T-helper 1 cell (primary cell): ENCODE measurements at places on chromosomes 12 and 14.

DNA sequence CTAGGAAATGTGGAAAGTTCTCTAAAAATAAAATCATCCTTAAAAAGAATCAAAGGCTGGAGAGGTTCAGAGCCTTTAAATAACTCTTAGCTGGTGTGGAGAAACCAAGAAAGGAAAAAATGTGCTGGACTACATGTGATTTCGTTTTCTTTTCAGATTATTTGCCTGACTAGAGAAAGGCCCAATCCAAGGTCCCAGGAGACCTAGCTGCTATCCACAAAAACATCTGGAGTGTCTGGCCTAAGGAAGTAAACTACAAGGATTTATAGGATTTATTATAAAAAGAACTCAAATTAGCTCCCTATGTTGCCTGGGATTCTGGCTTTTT, 774 bp upstream of the TMEM30B start:
- no peak for DNase-seq

- no peak for DNase-seq
These were observed 5.4 kb upstream of the LRIG3 start for GRCh38 chr12:58925751-58926150.

- DNase-seq: no peak
These were observed 126.7 kb downstream of the BCL11B start for GRCh38 chr14:99145307-99145706.

- no peak for DNase-seq
These were observed 36.8 kb downstream of the CCDC177 start for GRCh38 chr14:69537900-69538299.

- DNase-seq: no peak
These were observed 6.1 kb upstream of the DENND5B start for GRCh38 chr12:31597066-31597465.

- no peak for DNase-seq
These were observed 161.7 kb upstream of the RMST start for GRCh38 chr12:97300891-97301290.

DNA sequence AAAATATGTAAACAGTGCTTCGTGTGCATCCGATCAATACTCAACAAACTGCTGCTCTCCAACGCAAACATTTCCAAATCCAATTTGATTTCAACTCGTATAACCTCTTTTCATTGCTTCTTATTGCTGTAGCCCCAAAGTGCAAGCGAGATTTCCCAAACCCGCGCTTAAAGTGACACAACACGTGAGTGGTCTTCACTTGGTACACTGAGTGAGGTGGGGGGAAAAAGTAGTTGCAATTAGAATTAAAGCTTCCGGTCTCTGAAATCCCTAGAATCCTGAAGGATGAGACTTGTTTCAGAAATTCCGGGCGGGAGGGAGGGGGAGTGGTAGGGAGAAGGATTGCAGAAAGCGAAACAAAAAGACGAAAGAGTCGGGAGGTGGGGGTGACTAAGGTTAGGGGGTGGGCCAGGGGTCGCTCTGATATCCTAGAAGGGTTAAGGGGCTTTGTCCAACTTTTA, 387.5 kb downstream of the BCAT1 start:
- no peak for DNase-seq

DNA sequence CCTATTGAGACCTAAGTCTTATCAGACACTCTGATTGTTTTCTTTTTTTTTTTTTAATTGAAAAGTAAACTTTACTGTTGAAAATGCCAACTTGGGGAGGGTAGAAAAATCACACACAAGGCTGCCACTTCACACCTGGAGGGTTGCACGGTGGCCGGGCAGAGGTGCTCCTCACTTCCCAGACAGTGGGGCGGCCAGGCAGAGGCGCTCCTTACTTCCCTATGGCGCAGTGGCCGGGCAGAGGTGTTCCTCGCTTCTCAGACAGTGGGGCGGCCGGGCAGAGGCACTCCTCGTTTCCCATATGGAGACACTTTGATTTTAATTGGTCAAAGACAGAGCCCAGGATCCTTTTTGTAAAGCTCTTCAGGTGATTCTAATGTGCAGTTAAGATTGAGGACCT, 399.3 kb downstream of the TMTC2 start:
- DNase-seq: no peak

GRCh38 chr12:25996677-25997076, 38.2 kb downstream of the RASSF8 start:
- no peak for DNase-seq

- no peak for DNase-seq
These were observed 1.8 kb downstream of the XRCC3 start for GRCh38 chr14:103713304-103714062.

DNA sequence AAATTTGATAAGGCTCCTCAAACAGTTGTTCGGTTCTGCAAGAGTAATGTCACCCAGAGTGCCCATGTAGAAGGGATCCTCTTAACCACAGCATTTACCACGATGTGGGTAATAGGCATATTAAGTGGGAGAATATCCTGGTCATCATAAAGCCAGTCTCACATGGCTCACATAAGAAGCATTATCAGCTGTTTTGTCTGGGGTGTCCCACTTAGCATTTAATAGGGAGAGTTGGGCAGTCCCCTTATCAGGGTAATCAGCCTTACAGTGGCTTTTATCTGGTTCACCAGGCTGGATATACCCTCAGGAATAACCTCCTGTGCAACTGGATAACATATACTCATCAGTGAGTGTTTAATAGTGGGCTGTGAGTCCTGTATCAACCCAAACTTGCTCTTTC, 12.9 kb upstream of the TMEM263 start:
- DNase-seq: no peak

DNA sequence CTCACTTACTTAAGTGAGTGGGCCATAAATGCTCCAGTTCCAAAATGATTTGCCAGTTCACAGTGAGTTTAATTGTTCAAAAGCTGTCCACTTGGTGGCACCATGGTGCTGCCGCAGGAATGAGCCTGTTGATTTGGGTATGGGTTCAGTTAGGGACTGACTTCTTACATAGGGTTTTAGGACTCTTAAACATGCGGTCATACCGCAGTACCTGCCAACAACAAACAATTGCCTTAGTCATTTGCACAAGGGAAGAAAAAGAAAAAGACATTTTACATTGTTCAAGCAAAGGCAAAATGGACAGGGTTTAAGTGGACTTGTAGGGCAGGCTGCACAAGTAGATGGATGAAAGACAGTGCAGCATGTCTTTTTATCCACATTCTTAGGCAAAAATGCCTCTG, 80.0 kb upstream of the DBX2 start:
- DNase-seq: peak; percentile 4

- peak; percentile 55 for DNase-seq
These were observed 91.5 kb upstream of the PTGDR start for GRCh38 chr14:52175982-52176502.

GRCh38 chr12:114945351-114945750, 261.4 kb upstream of the TBX3 start:
- no peak for DNase-seq

- DNase-seq: no peak
These were observed 513 bp downstream of the BCAT1 start for GRCh38 chr12:24948420-24948756.

GRCh38 chr12:132439333-132439904, 50.5 kb upstream of the FBRSL1 start:
- no peak for DNase-seq

GRCh38 chr12:2324387-2324786, 271.6 kb downstream of the CACNA1C start:
- DNase-seq: no peak

- DNase-seq: no peak
These were observed 28.2 kb downstream of the FGF6 start for GRCh38 chr12:4417455-4417854.

DNA sequence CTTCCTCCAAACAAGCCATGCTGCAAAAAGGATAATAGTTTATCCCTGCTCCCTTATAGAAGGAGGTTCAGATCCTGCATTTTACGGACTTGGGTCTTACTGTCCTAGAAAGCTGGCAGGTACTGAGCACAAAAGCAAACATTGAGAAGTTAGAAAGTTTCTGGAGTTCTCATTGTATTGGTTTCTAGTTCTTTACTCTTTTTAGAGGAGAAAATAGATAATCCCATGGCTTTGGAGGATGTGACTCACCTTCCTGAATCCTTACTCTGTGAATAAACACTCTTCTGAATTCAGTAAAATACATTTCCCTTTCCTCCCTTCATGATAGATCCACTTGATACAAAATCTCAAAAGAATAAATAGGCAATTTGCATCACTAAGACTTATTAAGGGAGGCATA, 188.9 kb downstream of the NPAS3 start:
- DNase-seq: no peak

DNA sequence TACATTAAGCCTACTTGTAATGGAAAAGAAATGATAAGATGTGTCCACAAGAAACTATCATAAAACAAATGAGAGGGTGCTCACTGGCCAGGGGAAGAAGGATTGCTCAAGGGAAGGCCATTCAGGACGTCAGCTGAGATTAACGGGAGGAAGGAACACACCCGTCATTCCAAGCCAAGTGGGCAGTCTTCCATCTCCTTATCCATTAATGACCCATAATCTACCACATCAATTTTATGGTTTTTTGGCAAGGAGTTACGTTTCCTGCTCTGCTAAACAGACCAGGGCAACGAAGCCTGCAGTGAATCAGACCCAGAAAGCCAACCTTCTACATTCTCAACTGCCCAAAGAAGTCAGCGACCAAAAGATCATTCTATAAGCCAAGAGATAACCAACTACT, 25.1 kb downstream of the PRKAB1 start:
- no peak for DNase-seq

DNA sequence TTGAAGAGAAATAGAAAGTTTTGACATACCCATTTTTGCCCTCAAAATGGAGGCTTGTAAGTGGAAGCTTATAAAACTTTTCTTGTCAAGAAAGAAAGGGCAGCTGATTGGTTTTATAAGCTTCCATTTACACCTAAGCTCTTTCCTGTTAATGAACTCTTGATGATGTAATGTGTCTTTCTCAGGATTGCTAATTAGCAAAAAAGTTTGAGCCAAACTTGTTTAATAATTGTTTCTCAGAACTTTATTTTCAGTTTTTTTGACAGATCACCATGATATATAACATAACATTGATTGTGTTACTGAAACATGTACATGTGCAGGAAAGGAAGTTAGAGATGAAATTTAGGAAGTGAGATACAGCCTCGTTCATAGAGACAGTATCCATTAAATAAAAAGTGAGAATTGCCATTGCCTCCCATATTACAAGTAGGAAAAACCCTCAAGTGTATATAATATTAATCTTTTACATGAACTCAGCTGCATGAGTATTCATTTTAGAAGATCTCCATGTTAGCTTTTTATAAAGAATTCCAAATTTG, 26.8 kb downstream of the RIC8B start:
- no peak for DNase-seq

GRCh38 chr14:48275301-48275700, 599.9 kb upstream of the MDGA2 start:
- no peak for DNase-seq

DNA sequence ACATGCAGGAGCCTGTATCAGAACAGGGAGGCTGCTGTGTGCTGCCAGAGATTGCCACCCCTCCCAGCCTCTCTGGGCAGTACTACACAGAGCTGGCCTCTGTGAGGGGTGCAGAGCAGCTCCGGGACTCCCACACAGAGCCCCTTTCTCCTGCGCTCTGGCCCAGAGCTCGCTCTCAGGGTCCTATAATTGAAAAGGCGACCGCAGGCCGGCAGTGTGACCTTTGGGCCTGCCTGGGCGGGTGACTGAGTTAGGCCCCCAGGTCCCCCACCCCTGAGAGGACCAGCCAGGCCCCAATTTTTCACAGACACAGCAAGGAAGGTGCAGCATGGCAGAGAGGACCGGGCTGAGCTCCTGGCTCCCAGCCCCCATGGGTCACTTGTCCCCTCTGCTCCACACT, 136.4 kb downstream of the ZFP36L1 start:
- no peak for DNase-seq

DNA sequence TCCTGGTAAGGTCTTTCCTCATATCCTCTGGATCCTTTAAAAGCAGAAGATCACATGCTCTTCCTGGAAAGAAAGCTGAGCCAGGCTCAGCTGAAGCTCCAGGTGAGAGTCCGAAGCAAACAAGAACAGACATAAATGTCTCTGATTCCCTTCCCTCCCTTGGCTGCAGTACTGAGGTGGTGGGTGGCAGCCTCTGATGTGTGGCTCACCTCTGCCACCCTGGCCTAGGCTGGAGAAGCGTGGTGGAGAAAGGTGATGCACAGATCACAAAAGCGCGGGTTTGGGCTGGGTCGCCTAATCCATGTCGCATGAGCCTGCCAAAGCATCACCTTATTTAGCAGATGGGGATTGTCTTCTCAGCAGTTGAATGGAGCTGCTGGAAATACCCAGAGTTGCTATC, 2.8 kb upstream of the KRT76 start:
- no peak for DNase-seq

GRCh38 chr14:77190977-77191376, 9.4 kb downstream of the TMEM63C start:
- DNase-seq: no peak

GRCh38 chr14:105849933-105850626, 323.7 kb downstream of the TMEM121 start:
- no peak for DNase-seq

DNA sequence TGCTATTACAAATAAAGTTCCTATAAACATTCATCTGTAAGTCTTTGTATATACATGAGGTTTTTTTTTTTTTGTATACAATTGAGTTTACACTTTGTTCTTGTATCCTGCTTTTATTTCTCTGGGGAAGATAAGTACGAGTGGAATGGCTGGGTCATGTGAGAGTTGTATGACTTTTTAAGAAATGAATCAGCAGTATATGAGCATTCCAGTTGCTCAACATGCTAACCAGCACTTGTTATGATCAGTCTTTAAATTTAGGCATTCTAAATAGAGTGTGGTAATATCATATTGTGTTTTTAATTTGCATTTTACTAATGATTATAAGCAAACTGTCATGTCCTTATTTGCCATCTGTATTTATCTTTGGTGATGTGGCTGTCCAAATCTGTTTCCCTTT, 44.7 kb upstream of the AMIGO2 start:
- DNase-seq: no peak

- no peak for DNase-seq
These were observed 189.7 kb upstream of the GRIN2B start for GRCh38 chr12:14171106-14171505.

- no peak for DNase-seq
These were observed 44.3 kb downstream of the ELK3 start for GRCh38 chr12:96238336-96239047.

GRCh38 chr14:94213021-94213420, 38.9 kb downstream of the PPP4R4 start:
- no peak for DNase-seq

DNA sequence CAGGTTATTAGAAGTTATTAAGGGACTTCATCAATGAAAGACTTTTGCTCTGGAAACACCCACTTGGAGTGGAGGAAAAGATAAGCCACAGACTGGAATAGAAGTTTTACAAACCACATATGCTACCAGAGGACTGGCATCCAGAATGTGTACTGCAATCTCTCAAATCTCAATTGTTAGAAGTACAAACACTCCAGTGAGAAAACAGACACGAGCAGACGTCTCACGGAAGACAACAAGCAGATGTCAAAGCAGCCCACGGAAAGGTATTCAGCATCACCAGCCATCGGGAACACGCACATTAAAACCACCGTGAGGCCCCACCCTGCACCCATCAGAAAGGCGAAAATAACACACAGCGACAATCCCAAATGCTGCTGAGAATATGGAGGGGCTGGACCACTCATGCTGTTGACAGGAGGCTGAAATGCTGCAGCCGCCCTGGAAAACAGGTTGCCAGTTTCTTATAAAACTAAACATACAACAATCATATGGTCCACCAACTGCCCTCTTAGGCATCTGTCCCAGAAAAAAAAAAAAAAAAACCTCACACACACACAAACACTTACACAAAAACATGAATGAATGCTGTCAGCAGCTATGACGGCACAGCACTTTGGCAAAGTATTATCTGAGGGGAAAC, 131.9 kb upstream of the SFSWAP start:
- no peak for DNase-seq
